ENCODE measurements at places on chromosomes 3 and 15.
A peak's percentile ranks its signal among the peaks of the same experiment; 100 is the strongest.

- no peak for DNase-seq
Measured at GRCh38 chr15:101280007-101280406, 2.7 kb upstream of the SELENOS start.

GRCh38 chr15:78024883-78025282 is 52.6 kb downstream of the TBC1D2B start:
- peak; percentile 38 for DNase-seq

- DNase-seq: no peak
Measured at GRCh38 chr3:169984292-169984691, 17.7 kb downstream of the SEC62 start.

GRCh38 chr3:65806600-65806999 is 232.1 kb downstream of the MAGI1 start:
- DNase-seq: no peak

DNA sequence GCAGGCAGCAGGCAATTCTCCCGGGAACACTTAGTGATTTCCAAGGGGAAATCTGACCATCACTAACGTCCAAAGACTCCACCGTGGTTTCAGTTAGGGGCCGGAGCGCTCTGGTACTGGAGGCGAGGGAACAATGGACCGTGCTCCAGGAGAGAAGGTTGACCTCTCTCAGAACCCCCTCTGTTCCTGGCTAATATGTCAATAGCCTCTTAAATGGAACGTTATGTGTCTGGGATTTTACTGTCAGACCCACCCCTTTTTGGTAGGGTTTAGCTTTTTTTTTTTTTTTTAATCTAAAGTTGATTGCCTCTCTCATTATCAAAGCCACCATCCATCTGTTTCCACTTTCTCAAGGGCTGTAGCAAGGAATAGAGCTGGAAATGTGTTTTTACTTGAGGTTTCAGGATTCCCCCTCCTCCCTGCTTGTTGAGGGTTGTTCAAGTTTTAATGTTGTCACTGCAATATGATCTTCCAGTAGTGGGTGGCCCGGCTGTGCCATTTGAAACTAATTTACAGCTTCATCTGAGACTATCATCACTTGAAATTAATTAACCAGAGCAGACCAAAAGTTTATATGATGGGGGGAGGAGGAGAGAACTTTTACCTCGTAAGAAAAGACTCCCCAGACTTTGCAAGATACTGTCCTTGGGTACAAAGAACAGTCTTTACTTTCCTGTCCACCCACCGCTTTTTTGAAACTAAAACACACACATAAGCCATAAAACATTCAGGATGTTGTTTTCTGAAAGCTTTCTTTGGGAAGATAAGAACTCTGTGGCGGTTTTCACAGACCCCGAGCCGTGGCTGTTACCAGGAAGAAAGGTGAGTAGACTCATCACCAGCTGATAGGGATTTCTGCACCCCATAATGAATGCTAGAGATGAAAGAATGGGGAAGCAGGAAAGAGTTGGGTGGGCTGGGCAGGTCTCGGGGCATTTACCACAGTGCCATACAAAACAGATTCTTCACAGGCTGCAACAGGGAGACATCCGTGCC is 187.8 kb downstream of the UACA start:
- DNase-seq: no peak

DNA sequence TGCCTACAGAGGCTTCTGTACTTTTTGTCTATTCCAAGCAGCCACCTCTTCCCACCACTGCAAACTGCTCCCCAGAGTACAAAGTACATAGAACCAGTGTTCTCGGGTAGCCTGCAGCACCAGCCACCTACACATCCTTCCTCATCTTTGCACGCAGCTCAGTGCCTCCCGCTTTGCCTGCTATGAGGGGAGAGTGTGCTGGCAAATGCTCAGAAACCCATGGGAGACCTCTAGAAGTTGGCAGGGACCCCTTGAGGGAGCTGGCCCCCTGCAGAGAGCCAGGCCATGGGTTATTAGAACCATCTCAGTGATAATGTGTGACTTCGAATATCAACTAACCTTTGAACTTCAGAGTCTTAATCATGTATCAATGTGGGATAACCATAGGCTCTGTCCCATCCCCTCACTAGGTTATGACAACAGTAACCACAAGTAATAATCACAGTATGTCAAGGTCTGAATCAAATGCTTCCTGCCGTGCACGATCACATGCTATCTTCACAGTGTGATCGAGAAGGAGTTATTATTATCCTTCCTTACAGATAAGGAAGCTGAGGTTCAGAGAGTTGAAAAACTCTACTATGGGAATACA is 22.8 kb upstream of the SMAD3 start:
- no peak for DNase-seq

DNA sequence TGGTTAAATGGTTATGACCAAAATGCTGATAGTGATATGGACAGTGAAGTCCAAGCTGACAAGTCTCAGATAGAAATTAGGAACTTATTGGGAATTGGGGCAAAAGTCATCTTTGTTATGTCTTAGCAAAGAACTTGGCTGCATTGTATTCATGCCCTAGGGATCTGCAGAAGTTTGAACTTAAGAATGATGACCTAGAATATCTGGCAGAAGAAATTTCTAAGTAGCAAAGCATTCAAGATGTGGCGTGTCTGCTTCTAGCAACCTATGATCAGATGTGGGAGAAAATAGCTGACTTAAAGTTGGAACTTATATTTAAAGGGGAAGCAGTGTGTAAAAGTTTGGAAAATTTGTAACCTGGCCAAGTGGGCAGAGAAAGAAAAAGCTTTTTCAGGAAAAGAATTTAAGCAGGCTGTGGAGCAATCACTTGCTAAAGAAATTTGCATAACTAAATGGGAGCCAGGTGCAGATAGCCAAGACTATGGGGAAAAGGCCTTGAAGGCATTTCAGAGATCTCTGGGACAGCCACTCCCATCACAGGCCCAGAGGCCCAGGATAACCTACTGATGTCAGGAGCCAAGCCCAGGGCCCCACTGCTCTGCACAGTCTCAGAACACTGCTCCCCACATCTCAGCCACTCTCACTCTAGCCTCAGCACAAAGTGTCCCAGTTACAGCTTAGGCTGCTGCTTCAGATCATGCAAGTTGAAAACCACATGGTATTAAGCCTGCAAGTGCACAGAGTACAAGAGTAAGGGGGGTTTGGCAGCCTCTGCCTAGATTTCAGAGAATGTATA is 147.8 kb upstream of the TGFBR2 start:
- no peak for DNase-seq

- DNase-seq: no peak
Measured at GRCh38 chr3:108602249-108602934, 12.9 kb downstream of the DZIP3 start.

GRCh38 chr3:75232216-75232615 is 431.9 kb upstream of the FRG2C start:
- no peak for DNase-seq

GRCh38 chr3:50658416-50658815 is 16.3 kb upstream of the DOCK3 start:
- DNase-seq: peak; percentile 40

DNA sequence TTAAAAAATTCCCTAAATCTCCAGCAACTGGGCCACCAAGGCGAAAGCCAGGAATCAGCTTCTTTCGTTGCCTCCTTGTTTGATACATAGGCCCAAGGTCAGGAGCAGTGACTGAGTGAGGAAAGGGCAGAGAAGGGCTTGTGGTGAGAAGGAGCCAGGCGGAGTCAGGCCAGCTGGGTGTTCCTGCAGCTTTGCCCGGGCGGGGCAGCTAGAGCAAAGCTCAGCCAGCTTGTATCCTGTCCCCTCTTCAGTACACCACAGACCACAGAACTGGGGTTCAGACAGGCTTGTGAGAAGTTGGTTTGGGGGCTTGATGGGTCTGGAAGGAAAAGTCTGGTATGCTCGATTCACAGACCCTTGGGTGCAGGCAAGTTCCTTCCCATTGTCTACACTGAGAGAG is 52.6 kb downstream of the CCK start:
- DNase-seq: no peak

DNA sequence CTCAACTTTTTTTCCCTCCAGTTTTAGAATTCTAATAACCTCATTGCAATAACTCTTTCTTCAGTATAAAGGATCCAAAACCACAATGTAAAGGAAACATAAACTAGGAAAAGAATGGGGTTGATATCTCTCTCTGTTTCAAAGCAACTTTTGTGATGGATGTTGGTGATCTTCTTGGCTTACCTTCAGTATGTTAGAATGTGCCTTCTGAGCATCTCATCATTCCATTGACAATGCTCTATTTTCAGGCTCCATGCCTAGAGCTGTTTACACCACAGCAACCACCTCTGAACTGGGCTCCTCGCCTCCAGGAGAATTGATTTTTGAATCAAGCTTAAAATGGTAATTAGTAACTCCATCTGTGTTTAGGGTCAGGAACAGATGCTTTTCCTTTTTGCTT is 6.6 kb downstream of the NLGN1 start:
- no peak for DNase-seq

DNA sequence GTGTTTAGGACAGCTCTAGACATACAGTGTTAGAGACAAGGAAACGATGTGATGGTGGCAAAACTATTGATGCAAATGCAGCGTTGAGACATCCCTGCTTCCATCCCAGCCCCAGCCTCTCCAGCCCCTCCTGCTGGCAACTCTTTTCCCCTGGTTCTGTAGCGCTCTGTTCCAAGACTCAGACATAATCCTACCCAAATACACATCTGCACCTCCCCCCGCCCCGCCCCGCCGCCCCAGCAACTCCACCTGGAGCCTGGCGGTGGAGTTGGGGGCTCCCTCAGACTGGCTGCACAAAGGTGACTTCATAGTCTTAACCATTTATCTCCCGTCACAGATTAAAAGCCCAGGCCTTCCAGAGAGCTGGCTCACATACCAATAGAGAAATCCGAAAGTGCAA is 7.2 kb upstream of the SEC22A start:
- DNase-seq: no peak

DNA sequence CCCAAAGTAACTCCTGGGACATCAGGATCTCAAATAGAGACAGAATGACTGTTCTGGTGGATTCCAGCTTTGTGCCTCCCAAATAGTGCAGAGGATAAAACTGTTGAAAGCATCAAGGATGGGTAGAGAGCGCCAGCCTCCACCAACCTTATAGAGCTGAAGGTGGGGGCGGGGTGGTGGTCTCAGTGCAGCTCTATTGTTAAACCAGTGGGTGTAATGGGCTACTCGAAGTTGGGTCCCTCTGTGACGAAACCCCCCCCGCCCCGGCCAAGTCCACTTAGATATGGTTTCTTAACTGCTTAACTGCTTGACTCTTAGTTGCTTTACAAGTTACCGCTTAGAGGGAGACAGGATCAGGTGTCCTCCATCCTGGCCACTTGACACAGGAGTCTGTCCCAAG is 22.7 kb downstream of the DHX30 start:
- DNase-seq: no peak

GRCh38 chr3:33103480-33103879 is 6.5 kb upstream of the GLB1 start:
- no peak for DNase-seq

DNA sequence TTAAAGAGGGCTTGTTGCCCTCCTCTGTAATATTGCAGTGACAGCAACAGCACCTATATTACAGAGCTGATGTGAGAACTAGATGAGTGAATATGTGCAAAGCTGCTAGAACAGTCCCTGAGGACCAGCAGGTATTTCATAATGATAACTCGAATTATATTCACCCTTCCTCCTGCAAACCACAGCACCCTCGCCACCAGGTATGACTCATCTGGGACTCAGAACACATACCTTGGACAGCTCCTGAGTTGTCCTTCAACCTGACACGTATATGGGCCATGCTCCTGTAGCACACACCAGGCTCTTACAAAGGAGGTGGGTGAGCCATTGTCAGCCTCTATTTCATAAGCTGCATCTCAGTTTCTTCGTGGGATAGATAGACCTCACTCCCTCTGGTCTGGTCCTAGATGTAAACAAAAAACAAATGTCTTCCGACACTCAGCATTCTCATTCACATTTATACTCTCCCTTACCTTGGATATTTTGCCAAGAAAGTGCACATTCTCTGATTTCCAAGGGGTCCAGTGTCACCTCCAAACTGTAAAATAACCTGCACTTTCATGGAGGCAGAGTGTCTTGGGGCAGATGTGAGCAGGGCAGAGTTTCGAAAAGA is 124.5 kb downstream of the TLE3 start:
- DNase-seq: no peak

DNA sequence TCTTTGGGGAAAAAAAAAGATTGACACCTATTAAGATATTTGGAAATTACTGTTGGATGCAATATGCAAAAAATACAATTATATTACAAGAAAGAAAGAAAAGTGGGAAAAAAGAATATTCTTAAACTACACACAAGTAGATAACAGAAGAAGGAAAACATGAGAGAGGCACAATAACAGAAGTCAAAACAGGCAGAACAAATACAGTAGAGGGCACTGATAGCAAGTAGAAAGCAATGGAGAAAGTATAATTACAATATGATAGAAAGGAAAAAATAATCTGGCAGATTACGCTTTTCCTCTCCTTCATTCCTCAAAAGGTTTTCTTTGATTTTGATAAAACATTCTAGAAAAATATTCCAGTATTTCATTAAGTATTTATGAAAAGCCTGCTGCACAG is 72.1 kb downstream of the ADAM10 start:
- no peak for DNase-seq

GRCh38 chr15:40691737-40692136 is 3.2 kb upstream of the RAD51 start:
- no peak for DNase-seq

DNA sequence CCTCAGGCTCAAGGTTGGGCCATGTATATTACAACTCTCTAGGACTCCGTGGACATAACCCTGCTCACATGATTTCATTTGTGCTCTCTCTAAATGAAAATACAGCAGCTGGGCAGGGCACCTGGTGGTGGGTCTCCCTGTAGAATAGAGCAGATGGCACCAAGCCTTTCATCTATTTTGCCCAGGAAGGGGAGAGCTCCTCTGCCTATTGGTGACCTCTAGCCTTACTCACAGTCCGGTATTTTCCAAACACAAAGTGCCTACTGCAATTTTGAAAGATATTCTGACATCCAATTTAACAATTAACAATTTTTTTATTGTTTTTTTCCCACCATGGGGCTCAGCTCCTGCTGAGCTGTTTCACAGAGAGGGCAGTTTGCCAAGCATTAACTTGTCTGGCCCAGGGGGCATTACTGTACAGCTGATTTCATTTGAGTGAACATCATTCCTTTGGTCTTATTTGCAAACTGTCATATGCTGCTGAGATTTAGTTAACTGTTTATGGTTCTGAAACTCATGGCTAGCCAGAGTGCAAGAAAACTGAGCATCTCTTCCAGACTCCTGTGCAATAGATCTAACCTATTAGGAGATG is 474.0 kb downstream of the EPHB1 start:
- no peak for DNase-seq

GRCh38 chr15:70518201-70519003 is 245.0 kb downstream of the UACA start:
- DNase-seq: no peak

DNA sequence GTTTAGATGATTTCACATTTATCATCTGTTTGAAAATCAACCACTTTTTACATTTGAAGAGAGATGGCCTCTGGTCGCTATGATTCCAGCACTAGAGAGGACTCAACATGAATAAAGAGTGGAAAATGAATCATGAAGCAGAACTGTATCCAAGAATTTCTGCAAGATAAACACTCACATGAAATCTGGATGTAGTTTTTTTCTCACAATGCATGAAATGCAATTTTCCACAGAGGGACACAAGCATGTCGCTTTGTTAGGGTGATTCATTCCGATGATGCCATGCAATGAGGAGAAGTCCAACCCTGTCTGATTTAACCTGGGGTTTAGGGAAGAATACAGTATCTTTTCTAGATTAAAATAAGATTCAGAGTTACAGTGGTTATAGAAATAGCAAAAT is 50.4 kb upstream of the ADCY5 start:
- DNase-seq: no peak

Data from activated CD8-positive, alpha-beta memory T cell treated with anti-CD3 and anti-CD28 coated beads for 24 hours (primary cell).